ENCODE measurements at places on chromosomes 7 and 10.

- DNase-seq, result no peak
Measured at GRCh38 chr7:44693641-44694313, 54.9 kb upstream of the ZMIZ2 start.

GRCh38 chr10:3395458-3395861 is 222.9 kb upstream of the PITRM1 start:
- no peak for DNase-seq

DNA sequence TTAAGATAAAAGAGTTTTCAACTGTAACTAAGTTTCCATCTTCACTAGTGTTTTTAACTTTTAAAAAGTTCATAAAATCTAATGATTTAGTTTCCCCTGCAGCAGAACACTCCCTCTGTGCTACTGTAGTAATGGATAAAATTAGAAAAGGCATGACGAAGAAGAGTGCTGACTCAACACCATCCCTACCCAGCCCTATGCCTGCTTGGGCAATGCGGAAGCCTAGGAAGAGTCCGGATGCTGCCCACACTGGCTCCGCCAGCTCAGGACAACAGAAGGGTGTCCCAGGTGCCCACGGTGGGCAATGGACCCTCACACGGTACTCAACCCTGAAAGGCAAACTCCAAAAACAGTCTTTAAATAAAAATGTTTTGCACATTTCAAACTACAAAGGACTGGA is 118.2 kb downstream of the LARP4B start:
- no peak for DNase-seq

DNA sequence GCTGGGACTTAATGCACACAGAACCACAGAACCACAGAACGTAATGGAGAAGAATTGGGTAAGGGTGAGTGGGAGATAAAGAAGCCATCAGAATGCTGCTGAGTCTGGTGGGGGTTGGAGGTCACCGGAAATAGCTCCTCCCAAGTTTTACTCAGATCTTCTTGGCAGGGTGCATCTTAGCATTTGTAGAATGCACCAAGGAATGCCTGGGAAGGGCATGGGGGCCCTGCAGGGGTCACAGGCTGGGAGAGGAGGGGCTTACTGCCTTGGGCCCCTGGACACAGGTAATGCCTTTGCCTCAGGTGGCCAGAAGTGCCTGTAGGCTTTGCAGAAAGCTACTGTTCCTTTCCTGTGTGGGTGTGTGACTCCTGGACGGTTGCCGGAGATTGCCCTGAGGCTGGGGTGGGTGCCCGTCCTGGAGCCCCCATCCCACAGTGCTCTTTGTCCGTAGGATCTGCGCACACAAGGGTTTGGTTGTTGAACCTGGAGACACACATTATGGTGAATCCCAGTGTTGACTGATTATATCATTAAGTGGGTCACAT is 55.1 kb downstream of the MGMT start:
- no peak for DNase-seq

GRCh38 chr7:68537774-68538071 is 1060.6 kb upstream of the AUTS2 start:
- no peak for DNase-seq

DNA sequence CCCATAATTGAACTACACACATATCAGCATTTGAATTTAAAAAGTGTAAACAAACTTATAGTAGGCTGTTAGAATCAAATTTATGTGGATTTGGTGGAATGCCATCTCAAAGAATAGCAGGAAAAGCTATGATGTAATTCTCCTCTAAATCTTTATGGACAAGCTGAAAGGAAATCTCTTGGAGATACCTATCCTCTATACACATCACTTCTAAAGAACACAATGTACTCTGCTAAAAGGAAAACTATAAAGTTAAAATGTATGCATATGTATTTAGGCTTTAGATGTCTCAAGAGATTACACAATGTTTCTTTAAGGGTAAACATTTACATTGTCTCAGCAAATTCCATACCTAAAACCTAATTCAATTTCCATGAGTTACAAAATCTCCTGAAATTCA is 323.3 kb downstream of the CRPPA start:
- DNase-seq, result no peak

GRCh38 chr10:62620491-62620890 is 184.0 kb upstream of the ADO start:
- no peak for DNase-seq

GRCh38 chr10:71597821-71598498 is 121.6 kb downstream of the C10orf105 start:
- no peak for DNase-seq

- DNase-seq, result no peak
Measured at GRCh38 chr7:16755397-16755796, 1.8 kb downstream of the TSPAN13 start.

- DNase-seq, result peak; percentile 62
Measured at GRCh38 chr10:18400201-18400905, 251.0 kb downstream of the NSUN6 start.

GRCh38 chr10:86556933-86557649 is 35.5 kb upstream of the WAPL start:
- no peak for DNase-seq

- no peak for DNase-seq
Measured at GRCh38 chr10:75037171-75038153, 74.0 kb upstream of the SAMD8 start.

DNA sequence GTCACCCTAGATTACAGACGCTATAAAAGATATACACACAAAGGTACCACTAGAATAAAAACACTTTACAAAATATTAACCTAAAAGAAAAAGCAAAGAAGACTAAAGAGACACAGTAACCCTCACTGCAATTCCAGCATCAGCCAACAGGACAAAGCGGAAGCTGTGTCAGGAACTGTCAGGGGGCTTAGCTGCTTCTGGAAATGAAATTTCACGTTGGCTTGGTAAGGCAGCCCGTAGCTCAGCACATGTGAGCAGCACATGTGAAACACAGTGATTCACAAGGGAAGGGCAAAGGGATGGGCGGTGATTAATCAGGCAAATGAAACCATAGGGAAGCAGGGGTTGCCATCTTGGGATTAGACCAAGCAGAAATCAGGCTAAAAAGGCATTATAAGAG is 195.4 kb downstream of the MGMT start:
- DNase-seq, result peak; percentile 52

GRCh38 chr7:47150497-47151260 is 431.2 kb downstream of the TNS3 start:
- DNase-seq, result no peak

- no peak for DNase-seq
Measured at GRCh38 chr7:37781156-37781555, 67.2 kb upstream of the NME8 start.

DNA sequence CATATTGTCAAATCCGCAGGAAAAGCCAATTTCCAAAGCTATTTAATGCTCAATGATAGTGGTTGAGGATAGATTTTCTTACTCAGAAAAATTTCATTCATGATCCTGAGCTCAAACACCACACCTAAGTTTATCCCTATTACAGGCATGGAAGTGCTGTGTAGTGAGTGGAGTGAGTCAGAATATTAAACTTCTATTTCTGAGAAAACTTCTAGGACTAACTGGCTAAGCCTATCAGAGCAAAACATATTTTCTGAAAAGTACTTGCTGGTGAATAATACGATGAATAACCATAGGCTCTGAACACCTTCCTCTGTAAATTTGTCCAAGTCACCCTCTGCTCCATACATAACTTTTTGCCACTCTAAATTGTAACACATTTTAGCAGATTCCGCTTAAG is 221.5 kb downstream of the SUGCT start:
- DNase-seq, result no peak

DNA sequence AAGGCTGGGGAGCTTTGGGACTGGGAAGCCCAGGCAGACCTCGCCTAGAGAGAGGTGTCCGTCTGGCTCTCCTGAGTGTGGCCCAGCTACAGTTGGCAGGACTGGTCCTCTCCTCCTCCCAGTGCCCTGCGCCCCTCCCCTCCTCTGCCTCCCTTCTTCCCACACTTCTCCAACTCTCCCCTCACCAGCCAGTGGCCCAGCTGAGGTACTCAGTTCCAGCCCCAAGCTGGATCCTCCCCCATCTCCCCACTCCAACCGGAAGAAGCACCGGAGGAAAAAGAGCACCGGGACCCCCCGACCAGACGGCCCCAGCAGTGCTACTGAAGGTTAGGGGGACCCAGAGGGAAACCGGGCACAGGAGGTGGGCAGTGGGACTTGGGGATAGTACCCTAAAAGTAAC is 27.7 kb downstream of the GBX1 start:
- peak; percentile 13 for DNase-seq

GRCh38 chr7:54333952-54334351 is 208.2 kb upstream of the VSTM2A start:
- DNase-seq, result no peak

DNA sequence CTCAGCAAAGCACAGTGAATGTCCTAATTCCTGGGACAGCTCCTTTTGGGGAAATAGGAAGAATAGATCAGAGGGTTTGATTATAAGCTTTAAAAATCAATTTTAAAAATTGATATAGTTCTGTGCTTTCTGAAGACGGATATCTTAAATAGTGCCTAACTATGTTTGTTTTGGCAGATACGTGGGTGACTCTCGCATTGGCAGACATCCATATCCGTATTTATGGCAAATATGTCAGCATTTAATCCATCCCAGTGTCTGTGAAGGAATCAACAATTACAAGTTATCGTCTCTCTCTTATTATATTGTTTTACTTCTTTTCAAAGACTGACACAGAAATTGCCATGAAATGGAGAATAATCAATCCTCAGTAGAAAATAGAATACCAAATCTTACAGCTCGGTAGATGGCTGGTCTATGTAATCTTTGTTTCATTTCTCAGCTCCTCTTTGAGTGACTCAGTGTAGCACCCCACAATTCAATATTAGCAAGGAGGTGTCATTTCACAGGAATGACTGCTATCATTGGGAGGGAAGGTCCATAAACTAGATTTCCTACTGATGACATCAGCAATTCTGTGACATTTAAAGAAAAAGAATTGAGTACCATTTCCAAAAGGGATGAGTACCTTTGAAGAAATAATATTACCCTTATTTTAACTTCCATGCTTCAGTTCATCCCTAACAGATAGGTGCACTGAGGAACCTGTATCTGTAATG is 186.4 kb upstream of the NFE2L3 start:
- no peak for DNase-seq

DNA sequence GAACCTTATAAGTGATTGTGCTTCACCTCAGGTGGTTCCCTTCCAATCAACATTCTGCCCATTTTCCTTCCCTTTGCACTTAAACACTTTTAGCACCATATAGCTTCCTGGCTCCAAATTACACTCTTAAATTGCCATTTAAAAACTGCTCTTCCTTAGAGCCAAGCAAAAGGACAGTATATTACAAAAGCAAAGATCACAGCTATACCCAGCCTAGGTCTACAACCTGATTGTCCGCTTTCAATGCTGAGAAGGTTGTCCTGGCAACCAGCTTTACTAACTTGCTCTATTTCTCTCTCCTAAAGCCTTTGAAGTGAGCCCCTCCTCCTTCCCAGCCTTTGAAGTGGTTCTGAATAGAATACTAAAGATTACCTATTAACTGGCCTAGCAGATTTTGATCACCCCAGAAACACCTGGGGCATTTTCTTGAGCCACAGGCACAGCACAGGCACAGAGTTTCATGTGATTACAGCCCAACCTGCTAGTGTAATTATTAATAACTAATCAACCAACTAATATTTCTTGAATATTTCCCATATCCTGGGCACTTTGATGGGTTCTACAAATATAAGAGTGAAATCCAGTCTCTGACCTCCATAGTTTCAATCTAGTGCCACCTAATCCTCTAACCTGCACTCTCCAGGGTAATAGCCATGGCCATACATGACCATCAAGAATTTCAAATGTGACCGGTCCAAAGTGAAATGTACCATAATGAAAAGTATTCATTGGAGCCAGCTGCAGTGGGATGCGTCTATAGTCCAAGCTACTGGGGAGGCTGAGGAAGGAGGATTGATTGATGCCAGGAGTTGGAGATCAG is 63.6 kb upstream of the TRIM24 start:
- no peak for DNase-seq

DNA sequence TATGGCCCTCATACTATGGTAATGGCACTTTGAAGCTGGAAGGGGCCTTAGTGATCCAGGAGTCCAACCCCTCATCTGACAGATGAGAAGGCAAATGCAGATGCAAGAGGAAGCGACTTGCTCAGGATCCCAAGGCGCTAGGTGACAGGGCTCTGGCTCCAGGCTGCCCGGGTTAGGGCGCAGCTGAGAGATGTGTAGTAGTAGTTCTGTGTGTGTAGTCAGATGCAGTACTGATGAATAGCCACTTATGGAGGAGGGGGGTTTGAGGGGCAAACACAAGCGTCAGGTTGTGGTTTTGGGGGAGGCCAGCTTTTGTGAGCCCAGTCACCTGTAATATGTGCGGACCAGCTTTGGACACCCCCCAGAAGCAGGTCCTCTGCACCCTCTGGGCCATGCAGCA is 4.8 kb downstream of the ADRA2A start:
- DNase-seq, result no peak

DNA sequence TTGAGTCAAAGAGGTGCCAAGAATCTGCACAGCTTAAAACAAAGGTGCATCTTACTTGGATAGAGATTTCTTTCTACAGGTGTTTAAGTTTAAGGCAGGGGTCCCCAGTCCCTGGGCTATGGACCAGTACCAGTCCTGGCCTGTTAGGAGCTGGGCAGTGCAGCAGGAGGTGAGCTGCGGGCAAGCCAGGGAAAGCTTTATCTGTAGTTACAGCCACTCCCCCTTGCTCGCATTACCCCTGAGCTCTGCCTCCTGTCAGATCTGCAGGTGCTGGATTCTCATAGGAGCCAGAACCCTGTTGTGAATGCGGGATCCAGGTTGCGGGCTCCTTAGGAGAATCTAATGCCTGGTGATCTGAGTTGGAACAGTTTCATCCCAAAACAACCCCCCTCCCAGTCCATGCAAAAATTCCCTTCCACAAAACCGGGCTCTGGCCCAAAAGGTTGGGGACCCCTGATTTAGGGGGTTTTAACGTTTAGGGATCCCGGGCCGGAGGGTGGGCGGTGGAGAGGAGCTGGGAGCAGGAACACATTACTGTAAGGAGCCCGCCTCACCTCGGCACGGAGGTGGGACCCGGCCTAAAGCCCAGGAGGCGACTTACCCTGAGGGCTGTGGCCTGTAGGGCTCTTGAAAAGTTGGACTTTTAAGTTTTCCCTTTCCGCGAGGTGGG is 60.2 kb downstream of the ZNF467 start:
- no peak for DNase-seq

GRCh38 chr10:18737236-18737635 is 78.0 kb downstream of the ARL5B start:
- no peak for DNase-seq

GRCh38 chr7:2943851-2944601 is 99.6 kb downstream of the CARD11 start:
- no peak for DNase-seq

Measured in glutamatergic neuron (in vitro differentiated cells).